Keratinocyte (primary cell): ENCODE measurements at places on chromosomes 3 and 15.

GRCh38 chr3:28860307-28860706, 420.6 kb upstream of the RBMS3 start:
- no peak for DNase-seq

DNA sequence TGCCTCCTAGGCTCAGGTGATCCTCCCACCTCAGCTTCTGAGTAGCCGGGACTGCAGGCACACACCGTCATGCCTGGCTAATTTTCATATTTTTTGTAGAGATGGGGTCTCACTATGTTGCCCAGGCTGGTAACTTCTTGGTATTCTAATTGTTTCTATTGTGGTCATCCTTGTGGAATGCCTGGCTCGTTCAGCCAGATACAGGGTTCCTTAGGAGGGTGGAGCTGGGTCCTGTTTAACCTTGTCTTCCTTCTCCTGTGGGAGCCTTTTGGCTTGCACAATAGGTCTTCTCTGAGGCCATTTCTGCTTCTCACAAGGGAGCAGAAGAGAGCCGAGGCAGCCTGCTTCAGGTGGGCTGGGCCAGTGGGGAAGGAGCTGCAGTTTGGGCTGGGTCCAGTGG, 15.7 kb downstream of the PLEKHO2 start:
- DNase-seq = no peak

DNA sequence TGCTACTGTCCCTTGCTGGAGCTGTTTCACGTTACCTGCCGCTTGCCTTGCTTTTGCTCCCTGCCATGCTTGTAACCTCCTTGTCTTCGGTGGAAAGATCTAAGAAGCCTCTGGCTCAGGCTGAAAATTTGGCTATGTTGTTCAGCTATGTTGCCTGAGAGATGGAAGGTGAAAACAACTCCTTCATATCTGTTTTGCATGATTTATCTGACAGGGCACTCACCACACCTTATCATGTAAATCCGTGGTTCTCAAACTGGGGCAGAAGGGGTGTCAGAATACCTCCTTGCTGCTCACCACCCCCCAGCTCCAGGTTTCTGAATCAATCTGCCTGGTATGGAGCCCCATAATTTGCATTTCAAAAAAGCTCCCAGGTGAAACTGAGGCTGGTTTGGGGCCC, 6.5 kb upstream of the CORO2B start:
- no peak for DNase-seq

- no peak for DNase-seq
Observed at GRCh38 chr3:112302150-112302830, 8.3 kb upstream of the SLC9C1 start.

DNA sequence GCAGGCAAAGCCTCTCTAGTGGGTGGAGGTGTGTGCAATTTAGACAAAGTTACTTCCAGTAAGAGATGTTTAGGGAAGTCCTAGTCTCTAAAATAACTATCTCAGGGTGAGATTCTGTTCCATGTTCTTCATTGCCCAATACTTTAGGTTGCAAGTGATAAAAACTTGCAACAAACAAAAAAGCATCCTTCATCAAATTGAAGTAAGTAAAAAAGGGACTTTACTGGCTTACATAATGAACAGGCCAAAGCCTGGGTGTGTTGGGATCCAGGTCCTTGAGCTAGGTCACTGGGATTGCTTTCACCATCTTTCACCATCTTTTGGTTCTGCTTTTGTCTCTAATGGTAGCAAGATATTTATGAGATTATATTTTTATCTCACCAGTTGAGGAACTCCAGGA, 38.3 kb downstream of the CX3CR1 start:
- DNase-seq = no peak

GRCh38 chr3:100335434-100335833, 877 bp downstream of the NIT2 start:
- no peak for DNase-seq

GRCh38 chr3:51530485-51530884, 8.0 kb upstream of the RAD54L2 start:
- no peak for DNase-seq

GRCh38 chr15:80695911-80696661, 976 bp downstream of the ABHD17C start:
- DNase-seq = no peak

GRCh38 chr15:34359416-34359815, 7.6 kb downstream of the LPCAT4 start:
- DNase-seq = no peak

GRCh38 chr15:74242441-74243185, 6.5 kb downstream of the CCDC33 start:
- no peak for DNase-seq

DNA sequence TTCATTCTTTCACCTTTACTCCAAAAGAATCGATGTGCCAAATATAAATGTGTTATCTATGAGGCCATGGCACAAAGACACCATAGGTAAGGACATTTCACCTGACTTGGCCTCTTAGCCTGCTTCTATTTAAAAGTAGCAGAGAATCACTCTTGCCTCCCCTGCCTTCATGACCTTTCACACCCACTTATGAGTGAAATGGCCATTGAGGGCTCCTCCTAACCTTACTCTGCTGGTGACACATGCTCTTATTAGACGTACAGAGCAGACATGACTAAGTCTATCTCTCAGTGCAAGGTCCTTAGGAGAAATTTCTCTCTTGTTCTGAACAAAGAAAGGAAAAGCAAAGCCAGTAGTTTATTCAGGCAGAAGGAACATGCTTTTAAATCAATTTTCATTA, 150.7 kb downstream of the LRTM1 start:
- DNase-seq = no peak

GRCh38 chr3:102235679-102236078, 199.1 kb upstream of the ZPLD1 start:
- DNase-seq = no peak

DNA sequence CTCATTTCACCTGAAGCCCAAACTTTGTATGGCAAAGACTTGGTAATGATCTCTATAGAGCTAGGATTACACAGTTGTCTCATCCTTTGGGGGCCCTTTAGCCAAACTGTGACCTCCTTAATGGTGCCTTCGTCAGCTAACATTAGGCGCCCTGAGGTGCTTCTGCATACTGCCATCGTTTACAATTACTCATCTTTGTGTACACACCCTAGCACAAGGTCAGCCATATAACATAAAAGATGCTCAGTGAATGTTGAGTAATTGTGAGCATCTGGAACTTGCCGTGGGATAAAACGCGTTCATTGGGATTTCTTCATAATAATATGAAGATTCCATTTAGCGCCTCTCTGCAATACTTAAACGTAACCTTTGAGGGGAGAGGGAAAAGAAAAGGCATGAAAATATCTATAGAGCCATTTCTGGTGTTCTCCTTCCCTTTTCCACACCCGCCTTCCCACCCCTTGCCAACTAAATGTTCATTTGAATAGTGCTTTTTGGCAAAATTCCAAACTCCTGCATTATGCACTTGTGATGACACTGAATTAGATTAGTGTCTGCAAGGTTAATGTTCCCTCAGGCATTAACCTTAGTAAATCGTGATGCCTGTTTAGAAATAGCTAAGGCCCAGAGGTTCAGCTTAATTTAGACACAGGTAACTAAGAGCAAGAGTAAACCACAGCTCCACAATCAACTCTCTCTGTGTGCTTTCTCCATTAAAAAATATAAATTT, 990 bp upstream of the ZNF148 start:
- DNase-seq = peak; percentile 45

DNA sequence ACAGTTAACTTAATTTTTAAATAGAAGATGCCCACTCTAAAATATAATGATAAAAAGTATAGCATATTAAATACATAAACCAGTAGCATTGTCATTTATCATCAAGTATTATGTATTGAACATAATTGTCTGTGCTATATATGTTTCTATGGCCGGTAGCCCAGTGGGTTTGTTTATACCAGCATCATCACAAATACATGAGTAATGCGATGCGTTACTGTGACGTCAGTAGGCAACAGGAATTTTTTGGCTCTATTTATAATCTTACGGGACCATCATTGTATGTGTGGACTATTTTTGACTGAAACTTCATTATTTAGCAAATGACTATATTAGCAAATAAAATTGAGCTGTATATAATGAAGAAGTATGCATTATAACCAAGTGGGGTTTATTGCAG, 82.1 kb downstream of the FLNB start:
- DNase-seq = no peak

GRCh38 chr15:77772641-77773402, 140.1 kb upstream of the LINGO1 start:
- DNase-seq = no peak

DNA sequence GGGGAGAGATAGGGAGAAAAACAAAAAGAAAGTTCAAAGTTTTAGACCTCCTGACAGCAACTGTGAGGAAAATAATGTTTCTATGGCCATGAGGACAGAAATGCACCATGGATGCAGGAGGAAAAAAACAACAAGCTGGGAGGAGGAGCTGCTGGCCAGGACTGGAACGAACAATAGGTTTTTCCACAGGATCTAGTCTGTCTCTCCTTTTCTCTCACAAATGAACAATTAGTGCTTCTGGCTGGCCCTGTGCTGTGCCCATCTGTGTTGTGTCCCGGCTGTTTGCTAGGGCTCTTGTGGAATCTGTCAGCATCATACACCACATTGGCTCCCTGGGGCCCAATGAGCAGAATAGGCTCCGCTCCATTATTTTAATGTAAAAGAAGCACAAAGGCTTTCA, 15.2 kb downstream of the GK5 start:
- DNase-seq = no peak

DNA sequence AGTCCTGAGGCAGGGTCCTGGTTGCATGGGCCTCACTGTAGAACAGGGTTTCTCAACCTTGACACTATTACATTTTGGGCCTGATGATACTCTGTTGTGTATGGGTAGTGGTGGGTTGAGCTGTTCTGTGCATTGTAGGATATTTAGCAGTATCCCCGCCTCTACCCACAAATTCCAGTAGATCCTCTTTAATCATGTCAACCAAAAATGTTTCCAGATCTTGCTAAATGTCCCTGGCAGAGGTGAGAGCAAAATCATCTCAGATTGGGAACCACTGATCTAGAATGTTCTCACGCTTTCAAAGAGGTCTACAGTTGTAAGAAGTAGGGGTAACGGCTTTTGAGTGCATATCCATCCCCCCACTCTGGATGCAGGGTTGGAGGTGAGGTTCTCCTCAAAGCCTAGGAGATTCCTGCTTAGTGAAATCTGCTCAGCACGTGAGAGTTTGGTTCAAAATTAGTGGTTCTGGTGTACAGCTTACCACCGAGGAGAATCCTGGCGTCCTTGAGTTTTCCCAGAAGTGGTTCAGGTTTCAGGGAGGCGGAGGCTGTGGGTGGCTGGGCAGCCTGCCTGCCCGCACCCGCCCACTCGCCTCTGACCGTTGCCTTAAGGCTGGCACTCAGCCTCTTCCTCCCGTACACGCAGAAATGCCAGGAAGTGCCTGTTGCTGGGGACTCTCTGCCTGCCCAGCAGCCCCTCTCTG, 5.3 kb downstream of the ACVR2B start:
- DNase-seq = no peak

DNA sequence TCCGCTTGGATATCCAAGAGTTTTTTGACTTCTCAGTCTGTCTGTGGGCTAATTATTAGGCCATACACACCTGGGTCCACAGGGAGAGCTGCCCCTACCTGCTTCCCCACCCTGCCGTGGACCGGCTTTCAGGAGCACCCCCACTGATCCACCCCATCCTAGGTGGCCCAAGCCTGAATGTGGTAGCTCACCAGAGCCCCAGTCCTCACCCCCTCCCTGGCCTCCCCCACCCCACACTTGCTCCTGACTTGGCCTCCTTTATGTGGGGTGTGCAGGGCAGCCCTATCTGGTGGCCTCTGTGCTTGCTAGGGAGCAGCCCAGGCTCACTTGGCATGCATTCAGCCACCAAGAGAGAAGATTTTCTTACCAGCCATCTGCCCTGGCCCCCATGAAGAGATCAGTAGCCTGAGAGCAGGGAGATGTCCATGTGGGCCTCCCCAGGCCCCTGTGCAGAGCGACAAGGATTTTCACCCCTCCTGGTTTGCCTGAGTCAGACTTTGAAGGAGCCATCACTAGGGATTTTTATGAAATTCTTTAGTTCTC, 11.2 kb downstream of the LRRK1 start:
- DNase-seq = no peak

DNA sequence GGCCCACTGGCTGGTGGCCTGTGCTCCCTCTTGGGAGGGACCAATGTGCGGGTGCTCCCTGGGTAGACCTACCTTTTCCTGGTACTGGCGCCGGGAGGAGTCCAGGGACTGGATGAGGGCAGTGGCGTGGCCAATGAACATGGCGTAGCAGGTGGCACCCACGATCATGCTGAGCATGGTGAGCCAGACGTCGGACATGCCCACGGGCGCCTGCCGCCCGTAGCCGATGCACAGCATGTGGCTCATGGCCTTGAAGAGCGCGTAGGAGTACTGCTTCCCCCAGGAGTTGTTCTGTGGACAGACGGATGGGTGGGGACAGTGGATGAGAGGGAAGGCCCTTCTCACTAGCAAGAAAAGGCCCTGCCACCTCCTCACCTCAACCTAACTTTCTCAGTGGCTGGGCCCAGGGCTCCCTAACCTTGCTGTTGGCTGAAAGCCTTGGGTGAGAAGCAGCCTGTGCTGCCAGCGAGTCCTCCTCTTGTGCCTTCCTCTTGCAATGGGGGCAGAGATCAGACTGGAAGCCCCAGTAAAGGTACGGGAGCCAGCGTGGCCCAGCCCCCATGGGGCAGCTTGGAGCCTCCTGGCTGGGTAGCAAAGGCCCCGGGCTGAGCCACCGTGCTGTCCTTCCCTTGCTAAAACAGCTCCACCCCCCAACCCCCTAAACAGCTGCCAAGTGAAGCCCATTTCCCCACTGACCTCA, 39.1 kb downstream of the HCN4 start:
- DNase-seq = no peak

DNA sequence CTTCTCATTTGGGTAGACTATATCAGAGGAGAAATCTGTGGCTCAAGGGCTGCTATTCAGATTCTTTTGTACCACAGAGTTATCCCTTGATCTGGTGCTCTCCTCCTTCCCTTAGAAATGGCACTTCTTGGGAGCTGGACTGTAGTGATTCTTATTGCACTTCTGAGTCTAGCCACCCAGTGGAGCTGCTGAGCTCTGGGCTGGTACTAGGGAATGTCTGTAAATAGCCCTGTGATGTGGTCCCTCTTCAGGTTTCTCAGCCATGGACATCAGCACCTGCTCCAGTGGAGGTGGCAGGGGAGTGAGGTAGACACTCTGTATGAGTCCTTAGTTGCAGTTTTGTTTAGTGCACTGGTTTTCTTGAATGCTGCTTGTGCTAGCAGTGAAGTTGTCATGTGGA, 1292.6 kb downstream of the SI start:
- DNase-seq = no peak

DNA sequence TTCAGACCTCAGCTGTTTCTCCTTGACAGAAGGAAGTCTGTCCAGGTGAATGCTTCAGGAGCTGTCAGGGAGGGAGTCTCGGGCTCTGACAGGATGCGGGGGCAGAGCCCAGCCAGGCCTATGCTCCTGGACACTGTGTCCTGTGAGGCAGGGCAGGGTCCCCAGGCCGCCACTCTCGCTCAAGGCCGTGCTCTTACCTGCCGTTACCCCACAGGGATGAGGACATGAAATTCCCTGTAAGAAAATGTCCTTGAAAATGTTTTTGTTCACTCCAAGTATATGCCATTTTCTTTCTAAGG, 63.9 kb downstream of the BOC start:
- no peak for DNase-seq

DNA sequence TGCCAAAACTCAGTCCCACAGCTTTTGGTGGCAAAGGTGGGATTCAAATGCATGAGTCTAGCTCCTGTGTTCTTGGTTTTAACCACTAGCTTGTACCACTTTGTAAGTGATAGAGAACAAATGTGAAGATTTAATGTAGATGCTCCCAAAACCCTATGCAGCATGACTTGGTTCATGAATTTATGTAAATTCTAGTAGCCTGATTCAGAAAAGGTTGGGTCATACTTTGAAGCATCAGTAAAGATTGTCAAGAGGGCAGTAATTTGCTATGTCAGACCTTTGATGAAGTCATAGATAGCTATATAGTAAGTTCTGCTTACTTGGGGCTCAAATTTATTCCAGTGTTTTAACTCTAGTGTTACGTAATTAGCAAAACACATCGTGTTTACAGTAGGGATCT, 75.6 kb downstream of the VPS8 start:
- no peak for DNase-seq
